ENCODE measurements at places on chromosomes 12 and 14.
A peak's percentile ranks its signal among the peaks of the same experiment; 100 is the strongest.

- DNase-seq = no peak
Observed at GRCh38 chr12:41466300-41466699, 278.2 kb downstream of the PDZRN4 start.

- no peak for DNase-seq
Observed at GRCh38 chr12:40336573-40337199, 111.9 kb downstream of the LRRK2 start.

DNA sequence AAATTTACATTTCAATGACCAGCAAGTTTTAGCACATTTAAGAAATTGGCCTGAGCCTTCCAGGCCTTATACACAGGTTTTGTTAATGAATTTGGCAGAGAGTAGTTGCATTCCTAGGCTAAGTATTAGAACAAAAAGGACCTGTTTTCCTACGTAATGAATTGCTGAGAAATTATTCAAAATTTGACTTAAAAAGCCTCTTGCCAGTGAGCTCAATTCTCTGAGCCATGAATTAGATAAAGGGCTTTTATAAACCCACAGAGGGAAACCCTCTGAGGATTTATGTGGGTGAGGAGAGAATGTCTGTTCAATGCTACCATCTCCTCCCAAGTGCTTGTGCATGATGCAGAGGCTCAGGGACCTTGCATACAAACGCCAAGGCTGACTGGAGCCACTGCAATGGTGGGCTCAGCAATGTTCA, 94.5 kb upstream of the PELI2 start:
- no peak for DNase-seq

DNA sequence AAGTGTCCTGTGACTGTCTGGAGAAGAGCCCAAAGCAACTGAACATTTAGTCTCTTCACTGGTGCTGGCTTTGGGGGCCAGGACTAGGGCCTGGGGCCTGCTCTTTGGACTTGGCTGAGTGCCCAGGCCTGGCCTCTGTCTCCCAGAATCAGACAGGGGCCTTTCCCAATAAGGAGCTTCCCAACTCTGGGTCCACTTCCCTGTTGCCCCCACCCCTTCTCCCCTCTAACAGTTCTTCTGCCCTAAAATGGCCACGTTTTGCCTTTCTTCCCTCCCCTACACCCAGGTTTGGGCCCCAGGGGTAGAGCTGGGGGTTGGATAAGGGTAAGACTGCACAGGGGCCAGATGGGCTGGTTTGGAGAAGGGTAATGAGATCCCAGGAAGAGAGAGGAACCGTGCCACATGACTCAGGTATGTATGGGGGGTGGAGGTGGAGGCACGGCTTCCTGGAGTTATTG, 10.0 kb upstream of the ITGA5 start:
- DNase-seq = no peak

DNA sequence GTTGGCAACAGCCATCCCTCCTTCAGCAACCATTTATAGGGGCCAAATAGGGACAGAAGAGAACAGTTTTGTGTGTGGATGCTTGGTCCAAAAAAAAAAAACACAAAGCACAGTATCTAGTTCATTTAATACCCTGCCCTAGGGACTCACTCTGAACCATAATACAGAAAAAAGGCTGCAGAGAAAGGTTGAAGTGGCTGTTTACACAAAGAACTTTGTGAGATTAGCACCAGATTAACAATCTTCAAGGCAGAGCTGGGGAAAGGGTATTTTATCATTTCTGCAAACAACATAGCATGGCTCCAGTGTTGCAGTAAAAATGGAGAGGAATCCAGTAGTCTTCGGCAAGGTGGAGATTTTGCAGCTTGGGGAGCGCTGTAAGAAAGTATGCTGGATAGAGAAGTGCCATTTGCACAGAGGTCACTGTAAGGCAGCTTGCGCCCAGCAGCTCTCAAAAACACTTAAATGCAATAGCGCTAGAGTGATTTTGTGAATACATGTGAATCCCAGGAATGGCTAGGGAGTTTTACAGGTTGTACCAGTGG, 124.2 kb upstream of the PLEKHA5 start:
- DNase-seq = no peak

DNA sequence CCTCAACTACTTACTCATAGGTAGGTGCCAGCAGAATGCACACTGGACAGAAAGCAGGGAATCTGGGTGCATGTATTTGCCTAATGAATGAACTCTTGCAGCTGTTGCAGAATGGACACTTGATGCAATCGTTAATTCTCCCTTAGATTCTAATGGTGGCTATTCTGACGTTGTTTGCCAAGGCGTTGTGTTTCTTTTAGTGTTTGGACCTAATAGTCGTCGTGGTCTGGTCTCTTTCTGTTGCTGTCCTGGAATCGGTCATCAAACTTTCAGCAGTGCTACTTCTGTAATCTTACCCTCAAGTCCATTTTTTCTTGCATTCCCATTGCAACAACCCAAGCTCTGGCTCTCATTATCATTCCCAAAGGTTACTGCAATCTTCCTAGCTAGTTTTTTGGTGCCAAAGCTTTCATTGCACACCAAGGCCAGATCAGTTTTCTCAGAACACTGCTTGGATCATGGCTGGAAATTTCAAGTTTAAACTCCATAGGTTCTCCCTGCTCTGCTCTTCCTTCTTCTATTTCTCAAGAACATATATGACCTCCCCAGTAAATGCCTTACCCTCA, 31.3 kb downstream of the BMP4 start:
- no peak for DNase-seq

DNA sequence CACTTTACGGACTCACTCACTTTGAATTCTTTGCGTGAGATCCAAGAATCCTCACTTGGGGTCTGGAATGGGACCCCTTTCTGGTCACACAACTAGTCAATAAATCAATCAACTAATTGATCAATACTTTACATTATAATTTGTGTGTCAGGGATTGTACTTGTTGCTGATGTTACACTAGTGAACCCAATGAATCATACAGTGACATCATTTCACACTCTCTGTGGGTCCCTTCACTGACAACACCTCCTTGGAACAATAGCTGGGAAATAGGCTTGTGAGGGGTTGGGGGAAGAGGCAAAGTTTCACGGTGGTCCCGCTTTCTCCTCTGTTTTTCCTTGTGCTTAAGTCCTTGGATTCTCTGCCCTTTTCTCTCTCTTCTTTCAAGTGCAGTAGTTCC, 35.0 kb downstream of the TPH2 start:
- DNase-seq = no peak

DNA sequence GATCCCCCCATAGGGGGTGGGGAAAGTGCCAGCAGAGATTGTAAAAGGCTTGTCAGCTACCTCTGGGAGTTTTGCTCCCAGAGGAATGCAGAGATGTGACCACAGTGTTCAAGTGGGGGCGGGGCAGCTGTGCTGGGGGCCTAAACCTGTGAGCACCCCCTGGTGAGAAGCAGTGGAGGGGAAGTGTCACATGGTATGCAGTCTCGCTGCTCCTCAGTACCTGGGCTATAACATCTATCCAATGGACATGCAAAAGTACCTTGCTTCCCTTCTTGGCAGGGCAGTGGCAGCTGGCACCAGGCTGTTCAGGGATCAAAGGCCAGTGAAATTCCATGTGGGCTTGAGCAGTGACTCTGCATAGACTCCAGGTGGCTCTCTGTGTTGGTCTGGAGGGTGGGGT, 20.3 kb downstream of the OR4K2 start:
- DNase-seq = no peak

GRCh38 chr12:76747245-76747644, 16.7 kb upstream of the ZDHHC17 start:
- DNase-seq = no peak

DNA sequence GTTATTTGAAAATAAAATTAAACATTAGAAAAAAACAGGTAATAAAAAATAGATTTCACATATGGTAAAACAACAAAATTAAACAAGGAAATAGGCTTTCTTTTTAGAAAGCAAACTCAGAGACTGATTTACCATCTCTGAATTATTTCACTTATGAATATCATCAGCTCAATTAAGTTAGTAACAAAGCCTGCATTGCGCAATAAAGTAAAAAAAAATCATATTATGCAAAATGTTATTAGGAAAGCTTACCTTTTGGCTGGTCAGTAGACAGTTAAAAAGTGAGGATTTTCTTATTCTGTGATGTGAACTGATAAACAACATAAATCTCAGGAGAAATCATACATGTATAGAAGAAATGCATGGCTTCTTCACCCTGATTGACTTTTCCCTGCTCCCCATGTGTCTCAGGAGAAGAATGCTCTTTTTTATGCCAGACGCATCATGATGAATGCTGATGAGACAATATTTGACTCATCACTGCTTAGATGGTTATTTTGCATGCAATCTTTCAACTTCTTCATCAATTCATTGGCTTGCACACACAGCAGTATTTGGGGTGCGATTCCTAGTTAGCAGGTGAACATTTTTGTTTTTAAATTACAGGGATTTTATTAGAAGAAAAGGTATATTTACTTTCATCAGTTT, 124.5 kb upstream of the USP15 start:
- DNase-seq = no peak

- no peak for DNase-seq
Observed at GRCh38 chr12:3990501-3991280, 117.5 kb upstream of the PARP11 start.

- DNase-seq = no peak
Observed at GRCh38 chr14:103630364-103631108, 1.5 kb downstream of the KLC1 start.

DNA sequence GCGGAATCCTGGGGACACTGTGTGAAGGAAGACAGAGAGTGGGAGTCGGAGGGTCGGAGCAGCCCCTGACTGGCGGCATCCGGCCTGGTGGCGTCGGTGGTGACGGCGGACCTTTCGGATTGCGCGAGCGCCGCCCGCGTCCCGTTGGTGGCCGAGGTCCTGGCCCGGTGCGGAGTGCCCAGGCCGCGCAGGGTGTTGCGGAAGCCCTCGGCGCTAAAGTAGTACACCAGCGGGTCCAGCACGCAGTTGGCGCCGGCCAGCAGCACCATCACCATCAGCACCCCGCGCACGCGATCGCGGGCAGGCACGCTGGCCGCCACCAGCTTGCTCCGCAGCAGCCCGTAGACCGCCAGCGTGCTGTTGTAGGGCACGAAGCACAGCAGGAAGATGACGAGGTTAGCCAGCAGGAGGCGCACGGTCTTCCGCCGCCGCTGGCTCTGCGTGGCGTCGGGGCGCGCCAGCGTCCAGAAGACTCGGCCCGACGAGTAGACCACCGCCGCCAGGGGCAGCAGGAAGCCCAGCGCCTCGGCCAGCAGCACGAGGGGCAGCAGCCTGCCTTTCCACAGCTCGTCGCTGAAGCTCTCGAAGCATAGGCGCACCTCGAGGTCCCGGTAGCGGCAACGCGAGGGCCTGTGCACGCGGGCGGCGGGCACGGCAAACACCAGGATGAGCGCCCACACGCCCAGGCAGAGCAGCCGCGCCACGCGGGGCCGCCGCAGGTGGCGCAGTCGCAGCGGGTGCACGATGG, 13.1 kb upstream of the CHD4 start:
- no peak for DNase-seq

GRCh38 chr12:6438345-6438744, 6.4 kb upstream of the CD27 start:
- no peak for DNase-seq

DNA sequence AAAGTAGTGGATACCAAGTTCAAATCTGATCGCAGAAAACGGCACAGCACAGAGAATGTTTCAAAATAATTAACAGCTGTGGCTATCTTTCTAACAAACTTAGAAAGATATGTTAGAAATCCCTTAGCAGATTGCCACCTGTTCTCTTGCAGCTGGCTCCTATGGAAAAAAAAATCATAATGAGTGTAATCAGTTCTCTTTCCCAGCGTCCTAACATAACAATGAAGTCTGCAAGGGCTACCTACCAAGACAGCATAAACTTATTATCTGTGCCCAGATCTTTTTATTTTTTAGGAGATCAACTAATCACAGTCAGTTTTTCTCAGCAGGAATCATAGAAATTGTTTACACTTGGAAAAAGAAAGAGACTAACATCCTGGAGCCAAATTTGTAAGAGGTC, 358.6 kb upstream of the FOXG1 start:
- no peak for DNase-seq

- no peak for DNase-seq
Observed at GRCh38 chr12:71846322-71846940, 6.9 kb downstream of the TBC1D15 start.

DNA sequence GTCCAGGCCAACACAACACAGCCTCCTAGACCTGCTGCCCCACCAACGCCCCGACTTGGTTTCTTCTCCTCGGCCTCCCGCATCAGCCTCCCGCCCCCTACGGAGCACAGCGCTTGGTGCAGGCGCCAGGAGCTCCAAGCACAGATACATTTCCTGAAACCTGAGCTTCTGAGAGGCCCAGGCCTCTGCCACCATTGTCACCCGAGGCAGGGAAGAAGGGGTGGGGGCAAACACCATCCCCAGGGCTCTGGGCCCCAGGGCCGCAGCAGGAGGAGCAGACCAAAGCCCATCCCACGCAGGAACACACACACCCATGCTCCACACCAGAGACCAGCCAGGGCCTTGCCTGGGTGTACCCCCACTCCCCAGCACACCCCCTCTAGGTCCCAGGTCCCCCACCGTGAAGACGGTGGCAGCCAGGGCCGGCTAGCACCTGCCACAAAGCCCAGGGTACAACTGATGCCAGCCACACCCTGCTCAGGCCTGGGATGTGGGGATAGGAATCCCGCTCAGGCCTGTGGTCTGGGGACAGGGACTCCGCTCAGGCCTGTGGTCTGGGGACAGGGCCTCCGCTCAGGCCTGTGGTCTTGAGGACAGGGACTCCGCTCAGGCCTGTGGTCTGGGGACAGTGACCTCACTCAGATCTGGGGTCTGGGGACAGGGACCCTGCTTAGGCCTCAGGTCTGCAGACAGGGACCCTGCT, 5.4 kb downstream of the JAG2 start:
- DNase-seq = no peak

- DNase-seq = no peak
Observed at GRCh38 chr14:97571201-97571600, 774.0 kb downstream of the VRK1 start.

DNA sequence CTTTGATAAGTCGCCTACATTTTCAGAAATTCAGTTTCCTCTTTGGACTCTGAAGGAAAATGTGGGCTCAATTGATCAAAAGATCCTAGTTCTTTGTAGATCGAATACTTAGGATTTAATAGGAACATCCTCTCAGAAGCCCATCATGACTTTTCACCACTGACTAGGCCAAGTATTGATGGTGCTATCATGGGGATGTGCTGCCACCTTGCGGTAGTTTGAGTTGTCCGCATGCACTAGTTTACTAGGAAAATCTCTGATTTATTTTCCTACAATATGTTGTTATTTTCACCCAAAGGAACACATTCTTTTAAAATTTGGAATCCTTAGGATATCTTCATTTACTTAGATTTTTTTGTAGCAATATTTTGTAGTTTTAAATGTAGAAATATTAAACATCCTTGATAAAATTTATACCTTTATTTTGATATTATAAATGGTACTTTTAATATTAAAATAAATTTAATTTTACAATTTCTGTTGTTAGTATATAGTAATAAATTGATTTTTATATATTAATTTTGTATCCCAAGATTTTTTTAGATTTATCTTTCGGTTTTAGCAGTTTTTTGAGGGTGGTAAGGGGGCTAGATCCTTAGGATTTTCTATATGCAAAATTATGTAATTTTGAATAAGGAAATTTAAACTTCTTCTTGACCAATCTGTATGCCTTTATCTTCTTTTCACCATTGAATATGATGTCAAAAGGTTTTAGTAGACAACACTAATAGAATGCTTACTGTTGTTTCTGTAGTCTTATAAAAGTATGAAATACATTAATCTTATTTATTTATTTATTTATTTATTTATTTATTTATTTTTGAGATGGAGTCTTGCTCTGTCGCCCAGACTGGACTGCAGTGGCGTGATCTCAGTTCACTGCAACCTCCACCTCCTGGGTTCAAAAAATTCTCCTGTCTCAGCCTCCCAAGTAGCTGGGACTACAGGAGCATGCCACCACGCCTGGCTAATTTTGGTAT, 52.9 kb upstream of the OR9K2 start:
- peak; percentile 33 for DNase-seq

Measured in HuH-7.5 (cell line).